GM12891 (cell line): ENCODE measurements at places on chromosomes 5 and 9.
A peak's percentile ranks its signal among the peaks of the same experiment; 100 is the strongest.

DNA sequence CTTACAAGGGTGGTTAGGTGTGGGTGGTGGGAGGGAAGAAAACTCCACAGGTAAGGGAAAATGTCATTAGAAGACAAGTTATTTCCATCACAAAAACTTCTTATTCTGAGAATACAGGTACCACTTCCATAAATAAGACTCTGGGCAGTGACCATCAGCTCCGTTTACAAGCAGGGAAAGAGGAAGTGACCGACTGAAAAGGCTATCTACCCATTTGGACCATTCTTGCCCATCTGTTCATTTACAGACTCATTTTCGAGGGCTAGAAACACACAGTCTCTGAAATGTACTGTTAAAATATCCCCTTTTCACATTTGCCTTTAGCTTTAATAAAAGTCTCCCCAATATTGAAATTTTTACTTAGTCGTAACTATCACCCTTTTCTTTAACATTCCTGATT lies 79.5 kb downstream of the TTC39B start:
- no peak for DNase-seq

DNA sequence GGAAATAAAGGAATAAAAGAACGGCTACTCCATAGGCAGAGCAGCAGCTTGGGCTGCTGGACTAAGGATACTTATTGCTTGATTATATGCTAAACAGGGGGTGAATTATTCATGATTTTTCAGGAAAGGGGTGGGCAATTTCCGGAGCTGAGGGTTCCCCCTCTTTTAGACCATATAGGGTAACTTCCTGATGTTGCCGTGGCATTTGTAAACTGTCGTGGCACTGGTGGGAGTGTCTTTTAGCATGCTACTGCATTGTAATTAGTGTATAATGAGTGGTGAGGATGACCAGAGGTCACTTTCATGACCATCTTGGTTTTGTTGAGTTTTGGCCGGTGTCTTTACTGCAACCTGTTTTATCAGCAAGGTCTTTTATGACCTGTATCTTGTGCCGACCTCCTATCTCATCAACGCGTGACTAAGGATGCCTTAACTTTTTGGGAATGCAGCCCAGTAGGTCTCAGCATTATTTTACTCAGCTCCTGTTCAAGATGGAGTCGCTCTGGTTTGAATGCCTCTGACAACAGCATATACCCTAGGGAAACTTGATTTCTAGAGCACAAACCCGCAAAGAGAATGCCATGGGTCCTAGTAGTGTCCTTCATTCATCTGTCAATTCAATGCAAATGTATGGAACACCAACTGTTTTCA lies 47.8 kb upstream of the PWWP2A start:
- DNase-seq, result no peak

DNA sequence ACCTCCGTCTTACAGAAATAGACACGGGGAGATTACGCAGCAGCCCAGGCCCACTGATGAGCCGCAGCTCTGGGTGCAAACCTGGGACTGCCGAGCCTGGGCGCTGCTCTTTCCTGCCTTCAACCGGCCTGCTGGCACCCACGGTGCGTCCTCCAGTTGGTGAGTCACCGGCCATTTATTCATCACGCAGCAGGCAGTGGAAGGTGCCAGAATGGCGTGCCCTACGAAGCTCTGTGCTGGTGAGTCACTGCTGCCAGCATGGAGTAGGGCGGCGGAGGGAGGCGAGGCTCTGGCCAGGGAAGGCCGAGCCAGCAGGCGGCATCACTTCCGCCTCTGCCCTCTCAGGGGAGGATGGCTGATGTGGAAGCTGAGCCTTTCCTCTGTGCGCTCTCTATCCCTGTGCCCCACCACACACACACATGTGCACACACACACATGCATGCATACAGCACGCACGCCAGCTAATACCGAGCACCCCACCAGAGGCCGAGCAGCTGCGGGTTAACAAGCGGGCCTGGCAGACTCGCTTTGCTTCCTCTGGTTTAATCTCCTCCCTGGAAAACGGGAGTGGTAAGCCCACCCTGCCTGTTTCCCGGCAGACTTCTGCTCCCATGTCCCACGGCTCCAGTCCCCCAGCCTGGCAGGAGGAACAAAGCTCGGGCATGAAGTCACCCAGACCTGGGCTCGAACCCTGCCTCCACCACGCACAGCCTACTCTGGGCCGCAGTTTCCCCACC lies 39.2 kb downstream of the OLFM1 start:
- DNase-seq, result no peak

GRCh38 chr9:133532937-133533668 lies 1.4 kb upstream of the ADAMTSL2 start:
- DNase-seq, result peak; percentile 69

GRCh38 chr5:32785611-32786254 lies 74.6 kb downstream of the NPR3 start:
- DNase-seq, result no peak

- DNase-seq, result no peak
Measured at GRCh38 chr9:85553475-85553874, 188.3 kb downstream of the AGTPBP1 start.

DNA sequence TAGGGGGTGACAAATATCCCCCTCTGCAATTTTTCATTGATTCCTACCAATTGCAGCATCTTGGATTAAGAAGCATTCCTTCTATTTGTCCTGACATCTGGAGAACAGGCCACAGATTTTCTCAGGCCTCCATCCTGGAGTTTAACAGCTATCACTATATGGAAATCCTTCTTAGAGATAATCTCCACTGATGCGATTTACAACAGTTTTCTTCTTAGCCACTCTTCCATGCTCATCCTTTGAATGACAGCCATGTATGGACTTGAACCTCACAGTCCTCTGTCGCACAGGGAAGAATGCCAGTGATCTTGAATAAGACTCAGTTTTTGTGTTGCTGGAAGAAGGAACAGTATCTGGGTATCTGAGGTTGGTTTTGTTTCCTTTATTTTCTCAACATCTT lies 73.2 kb downstream of the PGM5 start:
- no peak for DNase-seq

GRCh38 chr5:180599590-180599914 lies 8.3 kb upstream of the SCGB3A1 start:
- DNase-seq, result peak; percentile 17

DNA sequence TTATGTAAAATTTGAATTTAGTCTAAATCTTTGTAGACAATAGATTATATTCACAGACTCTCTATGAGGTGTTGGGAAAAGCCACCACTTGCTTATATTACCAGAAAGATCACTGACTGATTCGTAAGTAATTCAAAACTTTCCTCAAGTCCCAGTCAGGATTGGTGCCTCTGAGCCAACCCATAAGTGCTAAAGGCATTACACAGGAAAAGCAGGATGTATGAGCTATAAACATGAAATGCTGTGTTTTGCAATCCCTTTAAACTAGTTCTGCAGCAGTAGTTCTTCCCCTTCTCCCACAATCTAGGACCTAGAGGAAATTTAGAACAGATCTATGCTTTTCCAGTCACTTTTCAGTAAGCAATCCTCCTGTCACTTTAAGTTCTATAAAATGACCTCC lies 48.0 kb downstream of the SHLD3 start:
- no peak for DNase-seq

GRCh38 chr9:85420750-85421149 lies 321.0 kb downstream of the AGTPBP1 start:
- DNase-seq, result no peak

DNA sequence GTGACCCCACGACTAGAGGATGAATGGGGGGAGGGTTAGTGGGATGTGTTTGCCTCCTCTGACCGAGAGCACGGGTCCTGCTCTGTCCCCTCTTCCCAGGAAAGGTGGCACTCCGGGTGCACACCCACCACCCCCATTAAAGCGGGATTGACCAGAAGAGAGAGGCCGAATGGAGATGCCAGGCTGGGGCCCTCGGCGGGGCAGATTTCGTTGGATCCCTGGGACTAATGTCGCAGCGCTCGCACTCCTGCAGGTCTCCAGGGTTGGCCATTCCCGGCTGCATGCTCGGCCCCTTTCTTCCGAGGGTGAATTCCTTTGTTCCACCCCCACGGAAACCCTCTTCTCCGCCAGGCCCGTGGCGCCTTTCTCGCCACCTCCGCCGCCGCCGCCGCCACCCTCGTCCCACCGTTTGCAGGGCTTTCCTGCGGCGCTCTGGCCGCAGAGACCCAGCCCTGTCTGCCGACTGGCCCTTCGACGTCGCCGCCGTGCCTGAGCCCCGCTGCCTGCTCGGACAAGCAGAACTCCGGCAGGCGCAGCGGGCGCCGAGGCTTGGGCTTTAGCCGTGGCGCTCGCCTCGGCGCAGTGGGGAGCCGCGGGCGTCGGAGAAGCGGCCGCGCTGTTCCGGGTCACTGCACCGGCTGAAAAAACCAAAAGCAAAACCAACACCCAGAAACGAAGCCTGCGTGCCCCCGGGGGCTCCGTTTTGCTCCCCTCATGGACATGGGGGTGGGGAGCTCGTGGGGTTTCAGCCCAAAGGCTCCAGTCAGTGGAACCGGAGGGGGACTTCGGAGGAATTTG lies 11.8 kb downstream of the LMX1B start:
- no peak for DNase-seq

GRCh38 chr5:53934151-53934820 lies 373.8 kb downstream of the NDUFS4 start:
- DNase-seq, result no peak

DNA sequence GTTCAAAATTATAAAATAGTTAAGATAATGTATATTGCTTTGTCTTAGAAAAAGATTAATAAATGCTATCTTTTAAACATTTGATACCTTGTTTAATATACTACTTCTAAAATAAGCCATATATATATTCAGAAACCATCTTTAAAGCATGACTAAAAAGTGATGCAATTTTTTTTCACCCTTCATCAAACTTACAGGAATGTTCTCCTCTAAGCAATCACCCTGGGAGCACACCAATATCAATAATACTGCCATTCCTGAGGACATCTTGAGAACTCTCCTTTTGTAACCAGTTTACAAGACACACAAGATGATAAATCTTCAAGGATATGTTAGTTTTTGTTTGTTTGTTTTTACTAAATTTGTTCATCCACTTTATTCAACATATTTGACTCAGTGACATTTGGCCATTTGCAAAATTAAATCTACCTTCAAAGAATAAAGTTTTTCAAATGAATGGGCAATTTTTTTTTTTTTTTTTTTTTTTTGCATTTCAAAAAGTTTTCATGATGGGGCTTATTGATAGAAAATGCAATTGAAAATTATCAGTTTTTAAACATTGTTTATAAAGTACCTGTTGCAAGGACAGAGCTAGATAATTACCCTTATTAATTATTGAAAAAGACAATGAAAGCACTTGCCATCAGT lies 17.2 kb downstream of the FOXD1 start:
- no peak for DNase-seq

DNA sequence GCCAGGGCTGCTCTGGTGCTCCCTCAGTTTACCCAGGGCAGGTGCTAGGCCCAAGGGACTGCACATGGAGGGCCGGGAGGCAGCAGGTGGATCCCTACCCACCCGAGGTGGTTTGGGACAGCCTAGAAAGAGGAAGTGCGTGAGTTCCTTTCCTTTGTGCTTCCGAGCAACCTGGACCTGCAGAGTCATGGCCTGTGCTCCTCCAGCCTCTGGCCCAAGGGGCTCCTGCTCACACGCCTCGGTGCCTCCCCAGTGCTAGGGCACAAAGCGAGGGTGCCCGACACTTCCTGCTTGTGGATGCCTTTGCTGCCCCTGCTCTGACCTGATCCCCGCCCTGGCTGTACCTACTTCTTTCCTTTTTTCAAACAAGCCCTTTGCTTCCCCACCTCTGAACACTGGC lies 79.3 kb downstream of the RXRA start:
- no peak for DNase-seq

DNA sequence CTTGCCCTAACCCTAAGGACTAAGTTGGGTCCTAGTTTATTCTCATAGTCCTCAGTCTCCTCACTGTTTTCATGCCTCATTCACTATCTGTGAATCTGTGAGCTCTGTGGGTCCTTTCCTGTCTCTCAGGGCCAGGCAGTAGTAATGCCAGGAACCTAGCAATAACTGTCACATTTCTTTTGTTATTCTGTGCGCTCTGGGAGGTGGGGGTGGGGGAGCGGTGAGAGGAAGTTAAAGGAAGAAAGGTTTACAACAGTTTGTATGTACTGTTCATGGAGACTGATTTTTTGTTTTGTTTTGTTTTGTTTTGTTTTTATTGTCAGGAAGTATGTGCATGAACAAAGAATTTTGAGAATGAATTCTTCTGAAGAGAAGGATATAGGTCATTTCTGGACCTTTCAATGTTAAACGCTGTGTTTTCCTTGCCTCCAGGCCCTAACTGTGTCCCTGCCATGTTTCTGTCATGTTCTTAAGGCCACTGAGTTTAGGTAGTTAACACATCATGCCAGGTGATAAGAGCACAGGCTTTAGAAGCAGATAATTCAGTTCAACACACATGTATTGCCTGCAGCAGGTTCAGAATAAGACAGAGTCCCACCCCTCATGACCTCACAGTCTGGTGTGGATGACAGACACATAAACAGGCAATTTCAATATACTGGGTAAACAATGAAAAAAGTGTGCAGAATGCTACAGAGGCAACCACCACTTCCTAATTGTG lies 13.3 kb upstream of the FEM1C start:
- no peak for DNase-seq
